Smooth muscle cell of the umbilical artery (primary cell): ENCODE measurements at places on chromosomes 16 and 17. TPM values are rescaled to one million over a fixed set of nuclear protein-coding genes. Genes with fewer than 3 reads are reported as not detected.

The SLC25A10 gene
- 8.0 and 10.5 TPM in 2 replicates for total RNA-seq

The SMG6 gene
- 50.8 and 62.0 TPM in 2 replicates for total RNA-seq

The SLC16A5 gene
- total RNA-seq: 7.4 and 12.3 TPM in 2 replicates

The HCFC1R1 gene
- 7.8 and 11.3 TPM in 2 replicates for total RNA-seq

The CLEC3A gene
- 0.05 TPM in 1 of 2 replicates, not detected in the other for total RNA-seq

The HOXB9 gene
- 0.30 and 0.92 TPM in 2 replicates for total RNA-seq

The WSB1 gene
- 308 and 378 TPM in 2 replicates for total RNA-seq

The ZNF830 gene
- 11.3 and 12.8 TPM in 2 replicates for total RNA-seq

The TNFRSF17 gene
- not detected in 2 replicates for total RNA-seq
